ENCODE measurements at places on chromosomes 2 and 18.
A peak's percentile ranks its signal among the peaks of the same experiment; 100 is the strongest.

- no peak for DNase-seq
- H3K4me1 ChIP-seq = peaks cover 14% of the 10 kb centered on the region
- no peaks in the 10 kb centered on the region for H3K36me3 ChIP-seq
- no peak overlapping the region for H3K27ac ChIP-seq
- peaks cover 2% of the 10 kb centered on the region for H3K27me3 ChIP-seq
- no peak overlapping the region for H3K4me3 ChIP-seq
Observed at GRCh38 chr2:101124643-101125366, 26.4 kb downstream of the TBC1D8 start.

DNA sequence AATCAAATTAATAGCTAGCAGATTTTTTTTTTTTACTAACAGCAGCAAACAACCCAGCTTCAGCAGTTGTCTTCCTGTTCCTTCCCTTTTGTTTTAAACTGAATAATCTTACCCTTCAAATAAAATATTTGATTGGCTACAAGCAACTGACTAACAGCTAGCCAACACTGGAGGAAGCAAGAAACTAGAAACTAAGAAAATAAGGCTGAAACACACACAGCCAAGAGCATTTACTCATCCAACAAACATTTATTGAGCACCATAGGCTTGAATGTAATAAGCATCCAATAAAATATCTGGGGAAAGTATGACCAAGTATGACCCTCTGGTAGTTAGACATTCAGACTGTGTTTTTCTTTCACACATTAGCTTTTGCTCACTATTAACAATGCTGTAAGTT is 189.2 kb downstream of the CD226 start:
- H3K4me1 ChIP-seq = peaks cover 33% of the 10 kb centered on the region
- no peak overlapping the region for H3K4me3 ChIP-seq
- no peaks in the 10 kb centered on the region for H3K27me3 ChIP-seq
- peaks cover 46% of the 10 kb centered on the region for H3K36me3 ChIP-seq
- peak overlapping the region; percentile 8 for H3K27ac ChIP-seq

DNA sequence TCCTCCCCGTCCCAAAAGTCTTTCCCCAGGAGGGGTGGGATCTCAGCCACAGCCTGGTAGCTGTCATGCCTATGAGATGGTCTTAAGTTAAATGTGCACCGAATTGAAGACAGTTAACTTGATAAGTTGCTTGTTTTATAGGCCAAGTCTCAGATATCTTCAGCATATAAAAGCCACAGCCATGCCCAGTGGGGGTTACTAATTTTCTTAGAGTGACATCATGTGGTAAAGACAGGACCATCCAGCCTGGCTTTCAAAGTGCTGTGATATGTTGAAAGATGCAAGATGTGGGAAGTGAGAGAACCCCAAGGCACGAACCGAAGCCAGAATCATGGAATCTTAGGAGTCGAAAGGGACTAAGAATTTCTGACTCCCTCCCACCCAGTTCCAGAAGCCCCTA is 42.1 kb upstream of the FAM124B start:
- no peak for DNase-seq
- H3K4me3 ChIP-seq = no peak overlapping the region
- no peak overlapping the region for H3K27ac ChIP-seq
- peaks cover 3% of the 10 kb centered on the region for H3K36me3 ChIP-seq
- peaks cover 16% of the 10 kb centered on the region for H3K4me1 ChIP-seq

DNA sequence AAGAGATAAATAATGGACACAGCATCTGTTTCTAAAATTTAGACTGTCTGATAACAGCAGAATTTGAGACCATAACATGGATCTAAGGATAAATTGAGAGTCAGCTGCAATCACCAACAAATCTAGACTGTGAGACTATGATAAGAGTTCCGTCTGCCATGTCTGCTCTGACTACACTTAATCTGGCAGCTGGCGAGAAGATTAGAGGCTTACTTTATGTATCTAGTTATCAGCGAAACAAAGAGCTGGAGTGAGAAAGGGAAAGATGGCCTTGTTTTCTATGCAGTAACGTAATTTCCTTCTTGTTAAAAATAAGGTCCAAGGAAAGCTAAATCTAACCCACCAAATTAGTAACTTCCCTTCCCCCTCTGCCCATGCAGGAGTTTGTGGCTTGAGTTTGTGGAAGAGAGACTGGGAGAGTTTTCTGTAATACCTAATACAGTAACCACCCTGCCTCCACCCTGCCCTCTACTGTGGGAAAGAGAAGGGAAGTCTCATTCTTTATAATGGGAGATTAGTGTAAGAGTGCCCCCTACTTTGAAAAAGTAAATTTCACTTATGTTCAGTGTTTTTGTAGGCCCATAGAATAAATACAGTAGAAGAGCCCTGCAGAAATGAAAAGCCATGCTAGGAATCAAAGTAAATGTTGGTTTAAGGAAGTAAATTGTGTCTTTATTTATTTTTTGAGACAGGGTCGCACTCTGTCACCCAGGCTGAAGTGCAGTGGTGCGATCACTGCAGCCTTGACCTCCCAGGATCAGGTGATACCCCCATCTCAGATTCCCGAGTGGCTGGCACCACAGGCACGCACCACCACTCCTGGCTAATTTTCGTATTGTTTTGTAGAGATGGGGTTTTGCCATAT is 27.5 kb downstream of the EML4 start:
- peaks cover 86% of the 10 kb centered on the region for H3K4me1 ChIP-seq
- peak overlapping the region; percentile 52 for H3K4me3 ChIP-seq
- DNase-seq = peak; percentile 23
- peak overlapping the region; percentile 80 for H3K27ac ChIP-seq
- peaks cover 2% of the 10 kb centered on the region for H3K36me3 ChIP-seq

DNA sequence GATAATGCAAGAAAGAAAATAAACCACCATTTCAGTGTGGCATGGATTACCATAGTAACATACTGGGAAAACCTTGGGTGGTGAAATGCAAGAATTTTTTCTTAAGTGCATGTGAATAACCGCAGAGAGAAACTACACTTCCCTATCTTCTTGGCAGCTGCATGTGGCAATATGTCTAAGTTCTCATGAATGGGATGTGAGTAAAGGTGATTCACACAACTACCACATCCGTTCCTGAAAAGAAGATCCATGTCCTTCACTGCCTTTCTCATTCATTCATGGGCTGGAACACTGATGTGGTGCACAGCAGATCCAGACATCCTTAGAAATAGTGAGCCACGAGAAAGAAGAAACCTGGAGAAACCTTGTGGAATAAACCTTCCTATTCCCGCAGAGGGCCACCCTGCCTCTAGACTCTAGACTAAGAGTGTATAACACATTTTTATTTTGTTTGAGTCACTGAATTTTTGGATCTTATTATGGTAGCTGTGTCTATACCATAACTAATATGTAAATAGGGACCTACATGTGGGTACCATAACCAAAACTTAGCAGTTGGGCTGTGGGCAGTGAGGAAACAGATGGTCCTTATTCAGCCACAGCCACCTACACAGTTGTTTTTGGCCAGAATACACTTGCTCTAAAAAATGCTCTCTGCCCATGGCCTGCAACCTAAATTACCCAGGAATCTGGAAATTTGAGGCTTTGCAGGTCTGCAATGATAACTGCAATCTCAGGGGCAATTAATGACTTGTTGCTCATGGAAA is 573.3 kb downstream of the LRP1B start:
- H3K36me3 ChIP-seq = no peaks in the 10 kb centered on the region
- H3K27me3 ChIP-seq = no peaks in the 10 kb centered on the region
- DNase-seq = no peak
- H3K4me3 ChIP-seq = no peak overlapping the region
- no peaks in the 10 kb centered on the region for H3K4me1 ChIP-seq

DNA sequence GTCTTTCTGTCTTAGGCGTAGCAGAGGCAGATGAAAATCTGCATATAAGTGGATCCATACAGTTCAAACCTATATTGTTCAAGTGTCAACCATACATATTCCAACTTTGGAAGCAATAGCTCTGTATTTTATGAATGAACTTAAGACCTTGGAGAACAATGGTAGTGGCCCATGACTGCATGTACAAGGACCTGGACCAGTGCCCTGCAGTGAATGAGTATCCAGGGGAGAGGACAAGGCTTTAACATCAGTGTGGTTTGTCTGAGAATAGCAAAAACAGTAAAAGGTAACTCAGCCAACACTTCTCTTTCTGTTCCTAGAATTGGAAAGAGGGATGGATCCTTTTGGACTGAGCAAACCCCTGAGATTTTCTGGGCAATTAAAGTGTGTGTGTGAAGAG is 230.8 kb upstream of the LINC00305 start:
- no peaks in the 10 kb centered on the region for H3K27me3 ChIP-seq
- peaks cover 2% of the 10 kb centered on the region for H3K4me1 ChIP-seq
- H3K4me3 ChIP-seq = no peak overlapping the region
- H3K27ac ChIP-seq = no peak overlapping the region
- no peak for DNase-seq
- no peaks in the 10 kb centered on the region for H3K36me3 ChIP-seq

DNA sequence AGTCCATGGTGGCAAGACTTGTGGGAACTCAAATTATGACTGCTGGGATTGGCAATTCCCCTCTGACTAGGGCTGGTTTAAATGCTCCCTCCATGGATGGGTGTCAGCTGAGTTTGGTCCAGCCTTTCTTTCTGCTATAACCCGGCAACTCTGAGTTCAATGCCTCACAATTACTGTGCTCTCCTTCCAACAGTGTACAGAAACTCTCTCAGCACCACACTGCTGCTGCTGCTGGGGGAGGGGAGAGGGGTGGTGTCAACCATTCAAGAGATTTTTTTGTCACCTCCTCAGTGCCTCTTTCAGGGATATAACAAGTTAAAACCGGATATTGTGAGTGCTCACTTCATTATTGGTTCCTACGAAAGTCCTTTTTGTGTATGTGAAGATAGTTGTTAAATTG is 830.3 kb upstream of the NXPH2 start:
- DNase-seq = no peak
- no peaks in the 10 kb centered on the region for H3K4me1 ChIP-seq
- H3K27me3 ChIP-seq = no peaks in the 10 kb centered on the region
- H3K27ac ChIP-seq = no peak overlapping the region
- H3K4me3 ChIP-seq = no peak overlapping the region

DNA sequence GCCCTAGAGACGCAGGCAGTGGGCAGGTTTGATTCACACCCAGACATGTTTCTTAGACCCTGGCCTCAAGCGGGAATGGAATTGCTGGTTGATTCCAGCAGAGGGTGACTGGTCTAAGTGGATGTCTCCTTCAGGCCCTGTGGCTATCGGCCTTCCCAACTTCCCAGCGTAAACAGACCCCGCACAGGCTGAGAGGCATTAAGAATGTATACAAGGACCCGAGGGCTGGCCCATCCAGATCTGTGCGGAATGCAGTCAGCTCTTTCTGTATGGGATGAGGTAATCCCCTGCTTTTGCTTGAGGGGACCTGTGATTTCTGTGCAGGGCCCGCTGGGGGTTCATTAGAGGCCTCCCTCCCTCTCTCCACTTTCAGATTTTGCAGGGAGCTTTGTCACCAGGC is 6.5 kb downstream of the ACKR3 start:
- no peak for DNase-seq
- H3K4me1 ChIP-seq = peaks cover 11% of the 10 kb centered on the region
- peaks cover 12% of the 10 kb centered on the region for H3K36me3 ChIP-seq
- H3K4me3 ChIP-seq = no peak overlapping the region
- no peak overlapping the region for H3K27ac ChIP-seq

DNA sequence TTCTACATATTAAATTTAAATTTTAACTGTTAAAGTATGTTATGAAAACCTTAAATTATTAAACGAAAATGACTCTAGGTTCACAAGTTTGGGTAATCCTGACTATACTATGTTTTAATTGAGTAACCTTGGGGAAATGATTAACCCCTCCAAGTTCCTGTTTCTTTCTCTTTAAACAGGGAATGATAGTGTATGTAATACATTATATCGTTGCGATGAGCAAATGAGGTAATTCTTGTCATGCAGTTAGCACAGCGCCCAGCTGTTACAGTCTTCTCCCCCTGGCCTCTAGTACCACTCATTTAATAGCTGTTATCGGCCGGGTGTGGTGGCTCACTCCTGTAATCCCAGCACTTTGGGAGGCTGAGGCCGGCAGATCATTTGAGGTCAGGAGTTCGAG is 80.4 kb downstream of the MTA3 start:
- no peak for DNase-seq
- peak overlapping the region; percentile 83 for H3K27ac ChIP-seq
- peaks cover 47% of the 10 kb centered on the region for H3K4me1 ChIP-seq
- H3K4me3 ChIP-seq = peak overlapping the region; percentile 38
- peaks cover 9% of the 10 kb centered on the region for H3K36me3 ChIP-seq

GRCh38 chr18:67007085-67007484 is 403.2 kb upstream of the CDH19 start:
- no peak overlapping the region for H3K4me3 ChIP-seq
- no peaks in the 10 kb centered on the region for H3K36me3 ChIP-seq
- H3K4me1 ChIP-seq = no peaks in the 10 kb centered on the region

- H3K4me1 ChIP-seq = no peaks in the 10 kb centered on the region
- H3K27ac ChIP-seq = no peak overlapping the region
- no peak for DNase-seq
Observed at GRCh38 chr18:37554399-37554787, 11.2 kb downstream of the CELF4 start.

- no peak overlapping the region for H3K4me3 ChIP-seq
- peaks cover 39% of the 10 kb centered on the region for H3K27me3 ChIP-seq
- no peaks in the 10 kb centered on the region for H3K4me1 ChIP-seq
Observed at GRCh38 chr2:41992056-41992642, 55.7 kb upstream of the PKDCC start.

- no peak for DNase-seq
- peaks cover 5% of the 10 kb centered on the region for H3K36me3 ChIP-seq
- peaks cover 2% of the 10 kb centered on the region for H3K4me1 ChIP-seq
Observed at GRCh38 chr2:72940786-72941185, 23.5 kb downstream of the EMX1 start.

GRCh38 chr2:174589334-174589733 is 8.3 kb downstream of the WIPF1 start:
- H3K27ac ChIP-seq = peak overlapping the region; percentile 96
- DNase-seq = peak; percentile 40
- peaks cover 29% of the 10 kb centered on the region for H3K36me3 ChIP-seq

DNA sequence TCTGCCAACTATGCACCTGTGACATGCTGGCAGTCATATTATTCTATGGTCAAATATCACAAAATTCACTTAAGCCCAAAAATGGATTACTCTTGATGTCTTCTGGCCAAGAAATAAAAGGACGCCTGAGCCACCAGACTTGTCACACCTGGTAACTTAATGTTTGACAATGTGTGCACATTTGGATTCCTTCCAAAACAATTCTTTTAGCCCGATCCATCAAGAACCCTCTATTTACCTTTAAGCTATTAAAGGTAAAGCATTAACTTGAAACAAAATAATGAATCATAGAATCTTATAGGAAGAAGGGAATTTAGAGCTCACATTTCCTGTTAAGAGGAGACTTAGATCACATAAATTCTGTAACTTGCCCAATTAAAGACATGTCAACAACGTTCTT is 46.5 kb upstream of the NFU1 start:
- H3K36me3 ChIP-seq = peaks cover 93% of the 10 kb centered on the region
- H3K27me3 ChIP-seq = no peaks in the 10 kb centered on the region
- DNase-seq = no peak
- H3K4me3 ChIP-seq = no peak overlapping the region

All from naive thymus-derived CD8-positive, alpha-beta T cell (primary cell).